ENCODE measurements at places on chromosomes 4 and X.

DNA sequence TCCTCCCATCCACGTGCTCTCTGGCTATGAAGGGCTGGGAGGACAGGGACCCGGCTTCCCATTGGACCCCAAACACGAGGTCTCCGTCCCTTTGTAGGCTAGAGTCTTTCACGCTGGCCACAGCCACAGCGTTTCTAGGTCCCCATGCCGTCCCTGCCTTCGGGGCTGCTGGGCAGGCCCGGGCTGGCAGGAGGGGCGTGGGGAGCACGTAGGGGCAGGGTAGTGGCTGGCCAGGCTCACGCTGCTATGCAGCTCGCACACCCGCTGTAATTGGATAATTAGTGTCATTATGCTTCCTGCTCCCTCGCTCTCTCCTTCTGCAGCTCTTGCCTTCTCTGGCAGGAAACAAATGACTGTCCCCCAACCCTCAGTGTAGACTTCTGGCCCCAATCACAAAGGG is 9.8 kb downstream of the ATP2B3 start:
- no peak for ATAC-seq

DNA sequence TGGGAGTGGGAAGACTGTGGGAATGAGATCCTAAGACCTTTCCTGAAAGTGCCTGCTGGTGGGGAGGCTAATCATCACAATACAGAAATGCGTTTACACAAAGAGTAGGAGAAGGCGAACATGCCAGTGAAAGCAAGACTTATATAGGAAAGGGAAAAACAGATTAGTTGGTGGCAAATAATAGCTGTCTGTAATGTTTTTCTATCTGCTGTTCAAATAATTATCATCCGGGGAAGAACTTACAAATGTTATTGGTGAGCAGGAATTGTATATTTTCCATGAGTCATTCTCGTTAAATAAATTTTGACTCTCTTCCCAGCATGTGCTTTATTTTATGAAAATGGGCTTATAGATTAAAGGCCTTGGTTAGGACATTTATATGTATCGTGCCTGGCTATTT is 196.5 kb downstream of the ARHGAP10 start:
- ATAC-seq: no peak

GRCh38 chr4:76554630-76555029 is 119.6 kb downstream of the SHROOM3 start:
- no peak for ATAC-seq

GRCh38 chrX:38891641-38892413 is 90.6 kb downstream of the MID1IP1 start:
- ATAC-seq: no peak

Data from activated CD4-positive, CD25-positive, alpha-beta regulatory T cell treated with anti-CD3 and anti-CD28 coated beads, Interleukin-2, amount 50 U/mL, for 24 hours (primary cell).